ENCODE measurements at places on chromosomes 2 and 18.
A peak's percentile ranks its signal among the peaks of the same experiment; 100 is the strongest.

GRCh38 chr2:34844629-34845028, 1245.5 kb upstream of the FAM98A start:
- no peak for DNase-seq

DNA sequence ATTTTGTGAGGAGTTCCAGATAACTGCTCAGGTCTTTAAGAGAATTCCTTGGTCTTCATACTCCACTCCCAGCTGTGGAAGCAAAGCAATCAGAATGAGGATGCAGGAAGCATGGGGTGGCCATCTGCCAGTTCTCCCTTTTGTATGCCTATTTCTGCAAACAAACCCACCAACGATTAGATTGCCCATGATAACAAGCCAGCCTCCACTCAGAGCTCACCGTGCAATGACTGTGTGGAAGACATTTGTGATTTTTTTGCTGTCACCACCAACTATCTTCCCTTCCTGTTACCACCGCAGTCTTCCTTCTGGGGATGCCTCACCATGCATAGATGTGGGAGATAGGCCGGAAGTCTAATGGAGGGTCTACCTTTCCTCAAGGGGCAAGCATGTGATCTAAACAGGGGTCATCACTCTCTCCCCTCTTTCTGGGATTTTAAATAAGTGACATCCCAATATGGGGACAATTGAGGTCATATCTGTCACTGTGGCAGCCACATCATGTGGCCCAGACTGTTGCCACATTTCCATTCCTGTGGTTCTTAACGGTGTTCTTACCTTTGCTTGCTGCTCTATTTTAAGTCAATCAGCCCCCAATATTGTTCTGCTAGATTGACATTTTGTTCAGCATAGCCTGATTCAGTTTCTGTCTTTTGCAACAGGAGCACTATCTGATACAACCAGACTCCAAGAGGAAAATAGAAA, 4.4 kb downstream of the AFF3 start:
- DNase-seq = no peak

DNA sequence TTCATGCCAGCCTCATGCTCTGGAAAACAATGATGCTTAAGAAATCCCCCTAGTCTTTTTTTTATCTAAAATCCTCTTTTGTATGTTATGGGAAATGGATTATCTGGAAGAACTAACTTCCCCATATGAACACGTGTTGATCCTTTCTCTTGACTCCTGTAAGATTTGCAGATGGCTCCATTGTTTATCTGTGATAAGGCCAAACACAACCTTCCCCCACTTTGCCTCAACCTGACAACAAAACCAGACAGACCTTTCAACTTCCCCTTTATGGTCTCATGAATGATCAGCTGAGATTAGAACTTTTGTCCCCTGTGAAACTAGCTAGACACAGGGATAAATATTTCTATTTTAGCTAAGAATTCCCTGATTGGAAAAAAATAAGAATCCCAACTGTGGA, 828.0 kb upstream of the CDH2 start:
- no peak for DNase-seq

DNA sequence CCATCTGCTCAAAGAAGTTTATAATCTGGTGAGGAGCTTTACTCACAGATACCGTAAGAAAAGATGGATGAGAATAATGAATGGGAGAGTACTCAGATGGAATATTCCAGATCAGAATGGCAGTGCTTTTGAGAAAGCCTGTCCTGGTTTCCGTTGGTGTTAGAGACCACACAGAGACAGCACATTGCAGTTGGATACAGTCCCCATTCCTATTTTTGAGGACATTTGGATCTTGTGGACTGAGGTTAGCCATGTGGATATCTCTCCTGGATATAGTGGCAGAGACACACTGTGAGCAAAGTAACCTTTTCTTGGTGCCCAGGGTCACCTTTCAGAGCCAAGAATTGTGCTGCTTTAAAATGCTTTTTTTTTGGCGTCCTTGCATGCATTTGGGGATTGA, 63.7 kb downstream of the TANC1 start:
- no peak for DNase-seq

DNA sequence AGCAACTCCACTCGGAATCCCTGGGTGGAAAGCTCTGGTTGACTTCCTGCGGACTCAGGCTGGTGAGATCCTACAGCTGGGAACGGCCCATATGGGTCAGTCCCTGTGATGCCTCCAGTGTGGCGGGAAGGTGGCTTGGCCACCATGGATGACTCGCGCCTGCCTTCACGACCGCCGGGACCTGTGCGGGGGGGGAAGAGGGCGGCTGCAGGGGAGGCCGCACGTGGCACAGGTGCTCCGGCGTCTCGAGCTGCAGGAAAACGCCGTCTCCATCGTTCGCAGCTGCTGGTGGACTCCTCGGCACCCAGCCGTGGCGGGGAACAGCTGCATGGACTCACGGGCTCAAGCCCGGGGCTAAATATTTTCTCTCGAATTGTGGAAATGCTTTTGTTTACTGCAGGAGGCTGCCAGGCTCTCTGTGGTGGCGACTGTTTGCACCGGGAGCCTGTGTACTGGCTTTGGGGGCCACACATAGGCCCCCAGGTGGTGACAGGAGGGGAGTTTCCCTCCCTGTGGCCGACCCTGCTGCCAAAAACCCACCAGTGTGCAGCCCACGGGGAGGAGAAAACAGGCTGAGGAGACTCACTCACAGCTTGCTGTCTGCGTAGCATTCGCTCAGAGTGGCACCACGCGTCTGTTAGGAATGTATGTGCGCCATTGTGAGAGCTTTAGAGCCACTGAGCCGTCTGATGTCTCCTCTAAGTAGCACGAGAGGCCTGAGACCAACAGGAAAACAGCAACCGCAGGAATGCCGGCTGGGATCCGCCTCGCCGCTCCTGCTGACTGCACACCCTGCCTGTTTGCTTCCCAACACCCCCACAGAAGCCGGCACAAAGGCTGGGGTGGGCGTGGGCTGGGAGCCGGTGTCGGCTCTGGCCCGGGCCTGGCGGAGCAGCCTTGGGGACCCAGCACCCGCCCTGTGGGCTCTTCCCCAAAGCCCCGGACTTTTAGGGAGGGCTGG, 89.2 kb downstream of the NFATC1 start:
- no peak for DNase-seq

DNA sequence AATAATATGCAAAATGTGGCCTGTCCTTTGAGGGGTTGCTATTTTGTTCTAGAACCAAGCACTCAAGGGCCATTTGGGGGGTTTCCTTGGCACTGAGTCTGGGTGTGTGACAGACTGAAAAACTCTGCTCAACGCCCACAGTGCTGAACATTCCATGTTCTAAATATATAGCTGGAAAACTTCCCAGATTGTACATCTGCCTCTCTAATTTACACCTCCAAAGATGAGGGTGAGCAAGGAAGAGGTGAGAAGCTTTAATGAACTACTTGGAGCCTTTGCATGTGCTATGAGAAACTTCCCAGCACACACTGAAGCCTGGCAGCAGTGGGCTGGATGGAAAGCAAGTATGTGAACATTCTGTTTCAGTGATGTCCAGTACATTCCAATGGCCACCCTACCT, 296.7 kb upstream of the KCNH7 start:
- no peak for DNase-seq

- no peak for DNase-seq
Observed at GRCh38 chr2:126781206-126781605, 117.5 kb upstream of the TEX51 start.

DNA sequence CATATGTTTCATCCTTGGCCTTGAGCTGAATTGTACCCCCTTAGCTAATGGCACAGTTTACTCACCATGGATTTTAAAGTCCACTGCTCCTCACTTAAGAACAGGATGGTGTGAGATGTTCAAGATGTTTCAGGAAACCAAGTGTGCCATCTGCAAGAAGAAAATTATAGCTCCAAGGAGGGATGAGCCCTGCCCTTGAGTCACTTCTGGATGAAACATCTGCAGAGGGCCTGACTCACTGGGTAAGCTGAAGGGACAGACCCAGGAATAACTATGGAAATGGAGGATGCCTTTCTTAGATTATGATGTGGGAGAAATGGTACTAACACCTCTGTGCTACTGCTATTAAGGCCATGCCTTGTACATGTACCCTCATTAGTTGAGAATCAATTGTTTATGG, 6.4 kb downstream of the MARS2 start:
- DNase-seq = no peak

GRCh38 chr18:63477968-63478367, 1.2 kb downstream of the SERPINB5 start:
- no peak for DNase-seq

DNA sequence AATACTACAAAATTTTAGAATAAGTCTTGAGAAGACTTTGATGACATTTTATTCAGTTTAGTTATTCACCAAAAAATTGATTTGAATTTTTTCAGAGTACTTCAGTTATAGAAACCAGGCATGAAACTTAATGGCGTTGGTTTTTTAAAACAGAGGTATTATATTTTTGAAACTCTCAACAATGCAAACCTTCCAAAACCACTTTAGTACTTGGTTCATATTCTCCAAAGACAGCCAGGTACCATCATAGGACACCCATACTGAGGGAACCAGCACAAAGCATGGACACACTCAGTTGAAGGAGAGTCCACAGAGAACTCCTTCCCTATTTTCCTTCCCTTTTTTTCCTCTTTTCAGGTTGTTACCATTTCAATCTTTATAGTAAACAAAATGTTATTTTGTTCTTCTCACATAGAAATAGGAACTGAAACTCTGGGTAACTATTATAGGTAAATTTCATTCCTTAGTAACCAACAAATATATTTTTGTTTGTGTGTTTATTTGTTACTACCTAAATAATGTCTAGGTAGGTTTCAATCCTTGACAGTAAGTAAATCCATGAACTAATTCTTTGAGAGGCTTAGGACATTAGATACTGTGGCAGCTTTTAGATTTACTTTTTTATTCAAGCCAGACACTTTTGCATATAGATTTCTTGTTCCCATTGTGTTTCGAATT, 95.8 kb downstream of the TMEFF2 start:
- no peak for DNase-seq

DNA sequence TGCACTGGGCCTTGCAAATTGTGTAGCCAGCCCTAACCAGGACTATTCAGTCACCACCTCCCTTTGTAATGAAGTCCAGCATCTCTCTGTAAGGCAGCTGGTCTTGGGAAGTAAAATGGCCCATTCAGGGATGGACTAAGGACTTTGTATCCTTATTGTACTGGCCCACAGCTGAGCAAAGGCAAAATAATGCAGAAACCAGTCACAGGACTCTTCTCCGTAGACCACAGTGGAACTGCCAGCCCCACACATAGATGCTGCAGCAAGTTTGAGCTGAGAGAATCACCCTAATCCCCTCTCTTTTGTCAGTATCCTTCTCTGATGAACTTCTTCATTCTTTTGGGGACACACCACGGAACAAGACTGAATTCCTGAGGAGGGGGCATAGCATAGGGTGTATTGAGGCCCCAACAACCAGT, 73.6 kb upstream of the RTN4 start:
- no peak for DNase-seq

GRCh38 chr2:109558076-109558882, 55.5 kb downstream of the SEPTIN10 start:
- DNase-seq = no peak

- DNase-seq = no peak
Observed at GRCh38 chr18:48589797-48590519, 51.1 kb downstream of the CTIF start.

DNA sequence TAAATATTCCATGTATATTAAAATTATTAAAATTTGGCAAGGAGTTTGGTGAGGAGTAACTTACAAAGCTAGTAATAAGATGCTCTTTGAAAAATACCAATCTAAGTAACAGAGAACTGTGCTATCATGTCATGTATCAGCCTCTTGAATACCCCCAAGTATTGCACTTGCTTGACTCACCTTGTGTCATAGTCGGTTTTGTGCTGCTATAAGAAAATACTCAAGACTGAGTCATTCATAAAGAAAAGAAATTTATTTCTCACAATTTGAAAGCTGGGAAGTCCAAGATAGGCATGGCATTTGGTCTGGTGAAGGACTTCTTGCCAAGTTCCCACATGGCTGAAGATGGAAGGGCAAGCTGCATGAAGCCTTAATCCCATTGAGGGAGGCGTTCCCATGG, 179.2 kb downstream of the MEMO1 start:
- no peak for DNase-seq

DNA sequence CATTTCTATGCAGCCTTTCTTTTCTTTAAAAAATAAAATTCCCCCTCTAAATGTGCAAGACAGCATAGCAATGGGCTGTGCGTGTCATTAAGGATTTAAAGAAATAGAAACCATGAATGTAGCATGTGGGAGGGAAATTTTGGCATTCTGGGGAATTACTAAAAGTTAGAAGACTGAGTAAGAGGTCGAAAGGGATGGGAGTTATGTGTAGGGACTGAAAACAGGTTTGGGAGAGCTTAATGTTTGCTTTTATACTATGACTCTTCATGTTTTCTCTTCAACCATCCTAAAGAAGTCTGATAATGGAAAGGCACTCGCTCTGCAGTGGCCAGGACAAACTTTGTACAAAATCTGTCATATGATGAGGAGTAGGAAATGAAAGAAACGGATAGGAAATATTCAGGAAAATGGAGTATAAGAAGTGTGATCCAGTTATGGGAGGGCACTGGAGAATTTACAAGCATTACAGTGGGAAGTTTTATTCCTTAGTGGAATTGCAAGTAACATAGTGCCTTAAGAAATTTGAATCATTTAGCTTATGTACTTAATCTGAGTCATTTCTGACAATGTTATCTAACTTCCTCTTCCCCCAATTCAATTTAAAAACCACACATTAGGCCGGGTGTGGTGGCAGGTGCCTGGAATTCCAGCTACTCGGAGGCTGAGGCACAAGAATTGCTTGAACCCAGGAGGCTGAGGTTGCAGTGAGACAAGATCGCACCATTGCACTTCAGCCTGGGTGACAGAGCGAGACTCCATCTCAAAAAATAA, 20.6 kb downstream of the TMEM87B start:
- no peak for DNase-seq

DNA sequence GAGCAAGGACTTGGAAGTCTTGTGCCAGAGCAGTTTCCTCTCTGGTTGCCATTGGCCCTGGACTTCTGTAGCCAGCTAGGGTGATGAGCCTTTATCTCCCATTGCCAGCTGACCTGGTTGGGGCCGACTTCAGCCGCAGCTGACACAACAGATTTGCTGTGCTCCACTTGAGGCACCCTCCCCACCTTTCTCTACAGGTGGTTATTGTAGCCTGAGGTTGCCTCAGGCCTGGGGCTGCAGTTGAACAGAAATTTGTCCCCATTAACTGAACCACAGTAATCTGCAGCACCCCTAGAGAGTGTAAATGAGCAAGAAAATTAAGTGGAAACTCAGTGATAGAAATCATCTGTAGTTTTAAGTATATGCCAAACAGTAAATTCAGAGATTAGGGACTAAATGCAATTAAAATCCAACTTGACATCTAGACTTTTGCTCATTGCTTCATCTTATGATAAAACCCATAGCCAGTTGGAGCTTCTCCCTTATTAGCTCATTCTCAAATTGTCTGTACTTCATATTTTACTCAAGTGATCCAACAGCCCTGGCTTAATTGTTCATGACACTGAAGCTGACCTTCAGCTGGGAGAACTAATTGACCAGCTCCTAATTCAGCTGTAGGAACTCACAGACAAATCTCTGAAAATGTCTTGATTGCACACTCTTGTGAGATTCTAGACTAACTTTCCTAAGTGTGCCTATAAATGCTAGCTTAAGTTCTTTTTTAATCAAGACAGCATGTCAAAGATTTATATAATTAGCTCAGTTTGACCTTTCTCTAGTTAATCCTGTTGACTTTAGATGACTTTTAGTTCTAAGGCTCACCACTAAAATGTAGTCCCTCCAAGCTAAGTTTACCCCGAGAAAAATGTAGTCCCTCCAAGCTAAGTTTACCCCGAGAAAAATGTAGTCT, 48.9 kb downstream of the COPS8 start:
- no peak for DNase-seq

- DNase-seq = no peak
Observed at GRCh38 chr2:6937157-6937556, 19.9 kb downstream of the RNF144A start.

- peak; percentile 45 for DNase-seq
Observed at GRCh38 chr18:3710712-3711301, 260.8 kb downstream of the TGIF1 start.

- no peak for DNase-seq
Observed at GRCh38 chr2:126586317-126586716, 69.6 kb upstream of the GYPC start.
